ENCODE measurements at places on chromosomes 1 and 21.
A peak's percentile ranks its signal among the peaks of the same experiment; 100 is the strongest.

GRCh38 chr1:170853302-170853701 lies 82.0 kb upstream of the MROH9 start:
- DNase-seq: no peak

GRCh38 chr1:67948151-67949080 lies 102.0 kb downstream of the DIRAS3 start:
- DNase-seq: no peak

DNA sequence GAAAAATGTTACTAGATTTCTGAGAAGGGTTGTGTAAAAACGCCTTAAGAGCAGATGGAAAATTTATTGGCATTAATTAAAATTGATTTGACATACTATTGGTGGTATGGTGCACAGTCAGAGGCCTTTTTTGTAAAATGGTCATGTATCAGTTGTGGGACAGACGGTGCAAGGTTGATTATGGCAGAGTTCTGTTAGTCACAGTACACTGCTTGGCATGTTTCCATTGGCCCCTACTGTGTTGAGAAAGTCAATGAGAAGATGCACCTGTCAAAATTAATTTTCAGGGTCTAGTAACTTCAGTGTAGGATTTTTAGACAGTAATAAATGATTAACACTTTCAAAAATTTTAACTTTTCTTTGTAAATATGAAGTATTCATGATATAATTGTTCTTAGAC lies 4.4 kb downstream of the B3GALT2 start:
- DNase-seq: no peak

DNA sequence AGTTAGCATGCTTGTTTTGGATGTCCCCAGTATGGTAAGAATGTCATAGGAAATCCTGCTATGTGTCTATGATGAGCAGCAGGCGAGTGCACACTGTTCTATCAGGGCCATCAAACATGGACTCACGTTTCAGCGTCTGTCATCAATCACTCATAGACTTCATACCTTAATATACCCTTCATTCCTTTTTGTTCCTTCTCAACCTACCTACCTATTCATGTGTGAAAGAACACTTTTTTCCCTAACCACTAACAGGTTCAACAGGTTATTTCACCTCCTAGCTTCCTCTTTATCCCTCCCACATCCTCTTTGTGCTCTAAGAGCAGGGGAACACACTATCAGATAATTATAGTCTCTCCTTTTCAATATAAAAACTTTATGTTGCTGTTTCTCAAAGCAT lies 300.6 kb downstream of the TM2D1 start:
- no peak for DNase-seq

- no peak for DNase-seq
Measured at GRCh38 chr1:4318720-4319119, 335.7 kb upstream of the AJAP1 start.

DNA sequence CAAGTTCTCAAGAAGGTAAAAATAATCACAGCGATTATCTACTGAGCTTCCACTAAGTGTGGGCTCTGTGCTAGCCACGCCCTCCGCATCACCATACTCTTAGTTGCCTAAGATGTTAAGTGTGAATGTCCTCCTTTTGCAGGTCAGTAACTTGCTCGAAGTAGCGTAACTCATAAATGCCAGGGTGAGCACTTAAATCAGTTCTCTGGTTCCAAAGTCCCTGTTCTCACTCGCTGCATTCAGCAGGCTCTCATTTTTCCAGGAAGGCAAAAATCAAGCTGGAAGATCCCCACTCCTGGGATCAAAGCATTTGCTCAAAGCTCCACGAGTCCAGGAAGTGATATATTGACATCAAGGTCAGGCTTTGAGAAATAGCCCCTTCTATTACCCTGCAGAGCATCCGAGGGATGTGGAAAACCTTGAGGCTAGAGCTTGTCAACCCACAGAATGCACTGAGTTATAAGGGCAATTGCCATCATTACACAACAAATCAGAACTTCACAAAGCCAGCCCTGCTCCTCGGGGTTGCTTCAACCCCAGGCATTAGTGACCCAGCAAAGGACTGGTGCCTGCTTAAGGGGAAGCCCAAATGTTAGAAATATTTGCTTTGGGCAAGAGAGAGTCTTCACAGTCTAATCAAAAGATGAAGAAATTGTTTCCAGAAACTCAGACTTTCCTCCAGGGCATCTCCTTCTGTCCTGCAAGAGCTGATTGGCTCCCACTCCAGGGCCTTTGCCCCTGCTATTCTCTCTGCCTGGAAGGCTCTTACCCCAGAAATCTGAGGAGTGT lies 19.5 kb downstream of the SLC30A1 start:
- peak; percentile 5 for DNase-seq

DNA sequence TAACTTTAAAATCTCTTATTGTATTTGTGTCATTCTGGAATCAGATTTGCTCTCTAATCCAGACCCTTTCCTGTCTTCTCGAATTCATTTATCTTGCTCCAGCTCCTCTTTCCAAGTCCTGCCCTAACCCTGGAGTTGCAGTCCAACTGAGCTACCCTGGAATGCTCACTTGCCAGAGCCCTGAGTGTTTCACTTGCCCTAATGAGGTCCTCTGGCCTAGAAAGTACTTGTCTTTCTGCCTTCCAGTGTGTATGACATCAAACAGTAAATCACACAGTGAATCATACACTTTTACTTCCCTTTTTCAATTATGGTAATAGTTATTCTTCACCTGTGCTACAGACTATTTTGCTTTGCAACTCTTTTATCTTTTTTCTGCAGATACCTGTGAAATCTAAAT lies 96.9 kb downstream of the NEK7 start:
- DNase-seq: no peak

DNA sequence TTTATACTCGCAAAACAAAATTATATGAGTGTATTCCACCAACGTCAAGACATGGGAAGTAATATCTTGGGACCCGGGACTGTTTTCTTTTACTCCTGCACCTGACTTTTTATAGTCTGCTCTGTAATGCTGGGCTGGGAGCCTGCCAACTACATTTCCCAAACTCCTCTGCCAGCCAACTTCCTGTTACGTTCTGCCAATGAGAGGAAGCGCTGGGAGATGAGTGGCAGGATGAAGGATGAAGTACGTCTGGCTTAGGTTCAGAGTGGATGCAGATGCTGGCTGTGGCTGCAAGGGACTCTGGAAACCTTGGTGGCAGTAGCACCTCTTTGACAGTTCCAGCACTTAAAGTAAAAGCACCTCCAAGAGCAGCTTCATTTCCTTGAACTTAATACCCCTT lies 59.6 kb downstream of the USP24 start:
- DNase-seq: peak; percentile 56

GRCh38 chr1:217983051-217983375 lies 302.1 kb upstream of the RRP15 start:
- DNase-seq: no peak

- no peak for DNase-seq
Measured at GRCh38 chr1:39288735-39289465, 84.4 kb downstream of the MACF1 start.

DNA sequence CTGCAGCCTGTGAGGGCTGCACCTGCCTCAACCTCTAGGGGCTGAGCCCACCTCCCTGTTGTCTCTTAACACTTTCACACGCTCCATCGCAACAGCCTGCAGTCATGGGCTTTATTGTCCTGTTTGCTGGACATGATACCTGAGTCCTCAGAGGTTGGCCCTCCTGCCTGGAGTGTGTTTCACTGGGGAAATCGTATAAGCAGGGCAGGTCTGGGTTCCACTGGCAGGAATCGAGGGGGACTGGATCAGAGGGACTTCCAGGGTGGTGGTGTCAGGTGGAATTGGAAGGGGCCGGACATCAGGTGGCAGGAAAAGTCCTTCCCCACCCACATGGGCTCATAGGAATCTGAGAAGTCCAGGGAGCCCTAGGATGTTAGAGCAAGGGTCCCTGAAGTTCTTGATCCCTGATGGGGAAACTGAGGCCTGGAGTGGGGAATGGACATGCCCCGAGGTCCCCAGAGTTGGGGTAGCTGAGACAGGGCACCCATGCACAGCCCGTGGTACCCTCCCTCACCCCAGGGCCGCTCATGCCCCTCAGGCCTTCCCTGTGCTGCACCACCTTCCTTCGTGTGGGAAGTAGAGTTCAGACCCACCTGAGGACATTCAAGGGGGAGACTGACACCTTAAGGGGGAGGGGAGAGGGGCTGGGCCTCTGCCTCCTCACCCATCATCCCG lies 66.6 kb downstream of the PIK3CD start:
- no peak for DNase-seq

DNA sequence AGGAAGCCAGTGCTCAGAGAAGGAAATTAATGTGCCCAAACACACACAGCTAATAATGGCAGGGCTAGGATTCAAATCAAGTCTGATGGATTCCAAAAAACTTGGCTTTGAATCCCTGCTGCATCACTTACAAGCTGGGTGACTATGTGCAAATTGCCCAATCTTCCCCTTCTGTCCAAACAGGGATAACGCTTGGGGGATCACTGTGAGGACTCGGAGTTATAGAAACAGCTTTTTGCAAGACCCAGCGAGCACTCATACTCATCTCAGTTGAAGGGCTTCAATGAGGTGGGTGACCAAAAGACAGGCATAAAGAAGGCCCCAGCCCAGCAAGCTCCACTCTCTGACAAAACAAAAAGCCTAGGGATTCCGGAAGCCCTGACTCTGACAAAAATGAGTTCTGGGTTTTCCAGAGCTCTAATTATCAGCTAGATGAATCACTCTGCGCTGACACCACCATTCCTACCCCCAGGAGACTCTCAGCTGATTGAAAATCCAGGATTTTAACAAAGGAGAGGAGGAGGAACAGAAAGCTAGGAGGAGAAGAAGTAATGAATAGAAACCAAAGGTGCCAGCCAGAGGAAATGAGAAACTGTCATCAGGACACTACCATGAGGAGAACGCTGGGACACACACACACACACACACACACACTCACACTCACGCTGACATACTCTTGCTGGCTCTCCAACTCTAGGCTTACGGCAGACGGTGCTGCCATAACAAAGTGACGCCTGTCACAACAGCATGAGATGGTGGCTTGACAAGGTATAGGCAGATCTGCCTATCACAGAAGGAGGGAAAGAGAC lies 1.6 kb upstream of the STK40 start:
- no peak for DNase-seq

DNA sequence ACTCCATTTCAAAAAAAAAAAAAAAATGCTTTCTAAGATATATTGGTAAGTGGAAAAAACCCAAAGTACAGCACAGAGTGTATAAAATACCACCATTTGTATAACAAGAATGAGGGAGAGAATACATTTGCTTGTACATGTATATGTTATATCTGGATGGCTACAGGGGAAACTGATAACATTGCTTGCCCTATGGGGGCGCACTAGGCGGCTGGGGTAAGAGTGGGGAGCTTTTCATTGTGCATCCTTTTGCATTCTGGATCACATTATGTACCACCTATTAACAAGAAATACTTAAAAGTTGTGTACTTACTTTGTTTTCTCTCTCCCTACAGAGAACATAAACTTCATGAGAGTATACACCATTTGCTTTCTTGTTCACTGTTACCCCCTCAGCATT lies 28.6 kb upstream of the OPRD1 start:
- DNase-seq: no peak

GRCh38 chr1:235073968-235074522 lies 54.6 kb downstream of the TOMM20 start:
- no peak for DNase-seq

DNA sequence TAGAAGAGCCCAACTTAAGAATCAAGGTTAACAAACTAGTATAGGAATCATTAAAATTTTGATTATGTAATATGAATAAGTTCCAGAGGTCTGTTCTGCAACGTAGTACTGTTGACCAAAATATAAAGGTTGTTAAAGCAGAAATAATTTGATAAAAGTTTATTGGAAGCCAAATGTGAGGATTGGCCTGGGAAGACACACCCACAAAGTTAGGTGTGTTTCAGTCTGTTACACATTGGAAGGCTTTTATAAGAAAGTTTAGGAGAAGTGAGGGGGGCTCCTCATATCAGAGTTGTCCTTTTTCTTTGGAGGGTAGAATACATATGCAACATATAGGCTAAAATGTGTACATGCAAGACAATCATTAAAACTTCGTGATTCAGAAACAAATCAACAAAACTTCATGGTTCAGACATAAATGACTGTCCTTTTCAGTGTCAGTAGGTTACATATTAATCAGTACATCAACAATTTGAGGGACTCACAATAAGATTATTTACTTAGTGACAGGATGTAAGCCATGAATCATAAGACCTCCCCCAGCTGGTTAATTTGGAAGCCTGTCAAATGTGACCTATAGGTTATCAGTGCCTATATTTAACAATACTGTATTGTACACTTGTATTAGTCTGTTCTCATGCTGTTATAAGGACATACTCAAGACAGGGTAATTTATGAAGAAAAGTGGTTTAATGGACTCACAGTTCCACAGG lies 245.0 kb upstream of the B3GALT2 start:
- no peak for DNase-seq

DNA sequence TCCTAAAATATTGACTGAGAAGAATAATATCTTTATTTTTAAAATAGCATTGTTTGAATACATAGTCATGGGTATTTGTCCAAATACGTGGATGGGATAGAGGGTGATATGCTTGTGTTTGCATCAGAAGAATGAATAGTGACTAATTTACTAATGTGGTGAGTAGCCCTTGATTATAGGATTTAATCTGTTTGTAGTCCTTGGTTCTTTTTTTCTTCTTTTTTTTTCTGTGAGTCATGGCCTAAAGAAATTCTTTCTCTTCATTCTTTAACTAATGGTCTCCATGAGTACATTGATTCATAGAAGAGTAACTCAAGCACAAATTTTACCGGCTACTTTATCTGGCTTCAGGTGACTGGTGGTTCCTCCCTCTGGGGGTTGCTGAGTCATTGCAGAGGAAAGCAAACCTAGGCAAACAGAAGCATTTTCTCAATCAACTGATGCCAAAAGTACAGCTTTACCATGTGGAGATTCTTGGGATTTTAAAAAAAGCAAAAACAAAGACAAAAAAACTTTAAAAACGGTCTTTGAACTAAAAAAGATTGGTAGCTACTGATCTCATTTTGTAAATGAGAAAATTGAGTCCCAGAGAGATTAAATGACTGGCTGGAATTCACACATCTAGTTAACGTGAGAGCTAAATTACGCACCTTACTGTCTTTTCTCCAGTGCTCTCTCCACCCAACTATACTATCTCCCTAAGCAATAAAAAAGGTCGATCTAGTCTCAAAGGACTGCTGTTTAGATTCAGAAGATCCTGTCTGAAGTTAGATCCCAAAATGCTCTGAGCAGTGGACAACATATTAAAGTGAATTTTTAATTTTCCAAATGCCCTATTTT lies 40.5 kb downstream of the AK5 start:
- DNase-seq: no peak

GRCh38 chr1:24968941-24969585 lies 39.0 kb upstream of the RUNX3 start:
- DNase-seq: no peak

DNA sequence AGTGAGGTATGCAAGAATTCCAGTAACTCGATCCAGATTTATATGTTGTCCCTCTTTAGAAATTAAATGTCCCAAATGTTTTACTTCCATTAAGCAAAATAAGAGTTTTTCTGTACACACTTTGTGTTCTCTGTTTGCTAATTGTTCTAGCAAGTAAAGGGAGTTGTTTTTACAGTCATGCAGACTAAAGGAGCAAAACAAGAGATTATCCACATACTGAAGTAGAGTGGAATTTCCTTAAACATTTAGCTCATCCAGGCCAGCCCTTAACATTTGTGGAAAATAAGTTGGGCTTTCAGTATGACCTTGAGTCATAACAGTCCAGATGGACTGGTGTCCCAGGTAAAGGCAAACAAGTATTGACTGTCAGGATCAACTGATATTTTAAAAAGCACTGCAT lies 44.1 kb upstream of the TINAGL1 start:
- no peak for DNase-seq

GRCh38 chr1:154325583-154326545 lies 539 bp downstream of the ATP8B2 start:
- DNase-seq: peak; percentile 91
